ENCODE measurements at places on chromosomes 3 and 15.

- no peak for DNase-seq
These were observed 549.8 kb upstream of the AGTR1 start for GRCh38 chr3:148147903-148148302.

DNA sequence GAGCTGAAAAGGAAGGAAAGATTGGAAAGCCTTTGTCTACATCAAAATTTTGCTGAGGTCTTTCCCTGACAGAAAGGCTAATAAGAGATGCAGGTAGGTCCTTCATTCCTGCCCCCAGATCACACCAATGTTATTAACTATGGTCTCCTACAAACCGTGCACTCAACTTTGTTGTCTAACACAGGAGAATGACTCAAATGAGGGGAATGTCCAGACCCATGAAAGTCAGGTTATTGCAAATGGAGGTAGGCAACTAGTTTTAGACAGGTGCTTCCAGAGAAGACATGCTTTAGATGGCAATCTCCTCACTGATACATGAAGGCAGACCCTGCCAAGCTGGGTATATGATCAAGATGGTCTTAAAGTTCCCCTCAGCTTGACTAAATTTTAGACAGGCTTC is 51.0 kb downstream of the NFKBIZ start:
- no peak for DNase-seq

- DNase-seq, result no peak
These were observed 7.0 kb upstream of the SLC22A14 start for GRCh38 chr3:38274864-38275649.

DNA sequence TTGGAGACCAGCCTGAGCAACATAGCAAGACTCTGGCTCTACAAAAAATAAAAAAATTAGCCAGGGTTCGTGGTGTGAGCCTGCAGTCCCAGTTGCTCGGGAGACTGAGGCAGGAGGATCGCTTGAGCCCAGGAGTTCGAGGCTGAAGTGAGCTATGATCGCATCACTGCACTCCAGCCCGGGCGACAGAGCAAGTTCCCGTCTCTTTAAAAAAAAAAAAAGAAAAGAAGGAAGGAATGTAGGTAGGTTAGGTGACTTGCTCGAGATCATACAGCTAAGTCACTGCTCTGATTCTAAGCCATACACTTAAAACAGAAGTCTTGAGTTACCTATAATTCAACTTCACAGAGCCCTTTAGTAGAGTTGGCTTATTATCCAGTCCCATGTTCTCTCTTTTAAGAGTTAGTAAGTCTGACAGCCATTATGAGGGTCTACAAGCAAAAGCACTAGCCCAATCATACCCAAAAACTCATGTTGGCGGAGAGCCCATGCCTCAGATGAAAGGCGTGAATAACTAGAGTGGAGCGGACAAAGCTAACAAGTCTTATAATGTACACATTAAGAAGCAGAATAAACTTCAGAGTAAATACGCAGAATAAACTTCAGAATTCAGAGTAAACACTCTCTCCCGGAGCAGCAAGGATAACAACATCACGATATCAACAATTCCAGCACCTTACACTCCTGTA is 768 bp downstream of the AAGAB start:
- no peak for DNase-seq

DNA sequence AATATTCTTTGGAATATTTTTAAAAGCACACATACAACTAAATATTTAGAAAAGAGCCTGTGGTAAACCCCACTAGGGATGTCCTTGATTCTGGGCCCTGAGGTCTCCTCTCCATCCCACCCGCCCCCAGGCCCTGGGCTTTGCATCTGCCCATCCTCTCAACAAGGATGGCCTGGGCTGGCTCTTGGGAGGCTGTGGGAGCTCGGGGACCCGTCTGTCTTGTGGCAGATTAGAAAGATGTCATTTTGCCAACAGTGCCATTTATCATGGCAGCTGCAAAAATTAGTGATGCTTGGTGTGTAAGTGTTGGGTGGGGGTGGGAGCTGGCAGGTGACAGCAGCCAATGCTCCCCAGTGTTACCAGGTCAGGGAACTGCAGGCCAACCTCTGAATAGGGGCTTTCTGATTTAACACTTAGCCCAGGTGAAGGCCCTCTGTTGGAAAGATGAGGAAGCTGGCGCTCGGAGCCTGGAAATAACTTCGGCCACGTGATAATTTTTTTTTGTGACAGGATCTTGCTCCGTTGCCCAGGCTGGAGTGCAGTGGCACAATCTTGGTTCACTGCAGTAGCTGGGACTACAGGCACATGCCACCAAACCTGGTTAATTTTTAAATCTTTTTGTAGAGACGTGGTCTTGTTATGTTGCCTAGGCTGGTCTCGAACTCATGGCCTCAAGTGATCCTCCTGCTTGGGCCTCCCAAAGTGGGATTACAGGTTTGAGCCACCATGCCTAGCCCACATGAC is 16.9 kb upstream of the CSPG4 start:
- DNase-seq, result no peak

GRCh38 chr3:133269393-133269792 is 130.5 kb upstream of the BFSP2 start:
- DNase-seq, result no peak

All from effector memory CD8-positive, alpha-beta T cell (primary cell).